ENCODE measurements at places on chromosomes 3 and 15.

DNA sequence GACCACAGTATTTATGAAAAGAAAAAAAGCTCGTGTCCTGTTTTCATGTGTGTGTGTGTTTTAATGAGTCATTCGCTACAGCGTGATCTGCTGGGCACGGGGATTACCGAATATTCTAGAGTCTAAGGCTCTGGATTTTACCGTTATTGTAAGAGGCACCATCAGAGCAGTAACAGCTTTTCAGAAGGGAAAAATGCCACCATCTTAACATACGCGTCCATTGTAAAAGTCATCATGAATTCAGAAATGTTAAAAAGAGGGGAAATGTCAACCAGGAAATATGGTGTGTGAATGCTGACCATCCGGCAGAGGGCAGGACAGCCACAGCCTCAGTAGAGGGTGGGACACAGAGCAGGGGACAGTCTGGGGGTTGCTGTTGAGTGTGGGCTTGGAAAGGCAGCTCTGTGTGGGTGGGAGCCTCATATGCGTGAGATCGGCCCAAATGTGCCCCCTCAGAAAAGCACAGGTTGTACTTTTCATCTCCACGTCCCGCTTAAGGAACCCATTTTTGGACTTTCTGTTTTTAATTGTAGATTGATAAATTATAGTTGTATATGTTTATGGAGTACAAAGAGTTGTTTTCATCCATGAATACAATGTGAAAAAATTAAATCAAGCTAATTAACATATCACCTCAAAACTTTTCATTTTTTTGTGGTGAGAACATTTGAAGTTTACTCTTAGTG lies 69.6 kb downstream of the ASB7 start:
- DNase-seq = peak; percentile 50

- no peak for DNase-seq
Observed at GRCh38 chr3:45701172-45701867, 12.1 kb downstream of the SACM1L start.

DNA sequence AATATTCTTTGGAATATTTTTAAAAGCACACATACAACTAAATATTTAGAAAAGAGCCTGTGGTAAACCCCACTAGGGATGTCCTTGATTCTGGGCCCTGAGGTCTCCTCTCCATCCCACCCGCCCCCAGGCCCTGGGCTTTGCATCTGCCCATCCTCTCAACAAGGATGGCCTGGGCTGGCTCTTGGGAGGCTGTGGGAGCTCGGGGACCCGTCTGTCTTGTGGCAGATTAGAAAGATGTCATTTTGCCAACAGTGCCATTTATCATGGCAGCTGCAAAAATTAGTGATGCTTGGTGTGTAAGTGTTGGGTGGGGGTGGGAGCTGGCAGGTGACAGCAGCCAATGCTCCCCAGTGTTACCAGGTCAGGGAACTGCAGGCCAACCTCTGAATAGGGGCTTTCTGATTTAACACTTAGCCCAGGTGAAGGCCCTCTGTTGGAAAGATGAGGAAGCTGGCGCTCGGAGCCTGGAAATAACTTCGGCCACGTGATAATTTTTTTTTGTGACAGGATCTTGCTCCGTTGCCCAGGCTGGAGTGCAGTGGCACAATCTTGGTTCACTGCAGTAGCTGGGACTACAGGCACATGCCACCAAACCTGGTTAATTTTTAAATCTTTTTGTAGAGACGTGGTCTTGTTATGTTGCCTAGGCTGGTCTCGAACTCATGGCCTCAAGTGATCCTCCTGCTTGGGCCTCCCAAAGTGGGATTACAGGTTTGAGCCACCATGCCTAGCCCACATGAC lies 16.9 kb upstream of the CSPG4 start:
- no peak for DNase-seq

DNA sequence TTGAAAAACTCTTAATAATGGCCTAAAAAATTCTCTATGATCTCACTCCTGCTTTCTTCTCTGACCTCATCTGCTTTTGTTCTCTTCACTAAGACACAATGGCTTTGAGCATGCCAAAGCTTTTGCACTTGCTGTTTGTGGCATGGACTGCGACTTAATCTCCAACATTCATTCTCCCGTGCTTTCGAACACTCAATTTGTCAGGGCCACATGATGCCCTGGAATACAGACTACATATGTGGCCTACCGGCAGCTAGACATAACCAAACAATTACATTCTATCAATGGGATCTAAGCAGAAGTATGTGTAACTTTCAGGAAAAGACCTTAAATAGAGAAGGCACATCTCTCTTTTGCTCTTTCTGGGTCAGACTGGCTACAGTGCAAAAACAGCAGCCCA lies 506.5 kb downstream of the MAGI1 start:
- no peak for DNase-seq

- DNase-seq = no peak
Observed at GRCh38 chr15:64013179-64014062, 32.9 kb downstream of the DAPK2 start.

DNA sequence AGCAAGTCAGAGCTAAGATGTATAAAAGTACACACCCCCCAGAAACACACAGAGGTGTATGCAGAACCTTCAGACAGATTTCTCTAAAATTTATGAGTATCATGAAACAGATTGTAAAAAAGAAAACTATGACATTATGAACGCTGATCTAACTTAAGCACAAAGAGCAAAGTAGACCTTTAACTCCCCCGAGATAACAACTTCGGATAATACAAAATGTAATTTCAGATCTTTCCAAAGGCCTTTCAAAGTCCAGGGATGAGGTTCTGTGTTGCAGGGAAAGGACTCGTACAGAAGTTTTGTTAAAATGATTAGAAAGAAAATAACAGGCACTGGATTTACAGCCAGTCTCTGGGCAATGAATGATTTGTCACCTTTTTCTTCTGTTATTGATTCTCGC lies 92.8 kb upstream of the FGF12 start:
- DNase-seq = no peak

DNA sequence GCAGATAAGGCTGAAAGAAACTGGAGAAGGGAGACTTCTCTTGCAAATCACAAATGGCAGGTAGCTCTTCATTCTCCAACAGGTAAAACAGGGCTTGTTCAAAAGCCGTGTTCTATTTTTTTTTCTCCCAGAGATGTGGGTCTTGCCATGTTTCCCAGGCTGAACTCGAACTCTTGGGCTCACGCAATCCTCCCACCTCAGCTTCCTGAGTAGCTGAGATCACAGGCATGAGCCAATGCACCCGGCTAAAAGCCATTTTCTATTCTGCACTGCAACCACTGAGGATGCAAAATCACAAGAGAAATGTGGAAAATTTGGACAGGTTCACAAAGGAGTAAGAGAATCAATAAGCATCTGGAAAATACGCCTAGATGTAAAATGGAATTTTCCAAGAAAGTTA lies 19.5 kb downstream of the EIF4E3 start:
- no peak for DNase-seq

DNA sequence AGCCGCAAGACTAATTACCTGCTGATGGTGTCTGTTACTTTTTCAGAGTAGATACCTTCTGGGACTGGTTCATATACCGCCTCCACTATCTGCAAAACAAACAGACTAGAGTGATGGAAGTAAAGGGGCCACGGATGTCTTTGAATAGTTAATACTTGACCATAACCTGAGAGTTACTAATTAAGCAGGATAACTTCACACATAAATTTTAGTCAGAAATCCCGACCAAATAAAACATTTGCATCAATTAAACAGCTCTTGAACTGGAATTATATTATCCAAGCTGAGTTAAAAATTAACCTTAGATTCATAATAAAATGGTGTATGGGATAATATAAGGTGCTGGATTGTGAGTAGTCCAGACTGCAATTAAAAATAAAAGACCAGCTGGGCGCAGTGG lies 167.7 kb downstream of the NEK10 start:
- no peak for DNase-seq

GRCh38 chr3:98049271-98049670 lies 14.2 kb upstream of the GABRR3 start:
- DNase-seq = no peak

- DNase-seq = no peak
Observed at GRCh38 chr3:187368251-187369088, at the start of gene RTP4. Gene RTP4 (plus strand): TSS chr3:187368385. CDS start chr3:187368442, 57 bp downstream.

- DNase-seq = peak; percentile 30
Observed at GRCh38 chr3:113018536-113019181, 27.9 kb downstream of the GTPBP8 start.

DNA sequence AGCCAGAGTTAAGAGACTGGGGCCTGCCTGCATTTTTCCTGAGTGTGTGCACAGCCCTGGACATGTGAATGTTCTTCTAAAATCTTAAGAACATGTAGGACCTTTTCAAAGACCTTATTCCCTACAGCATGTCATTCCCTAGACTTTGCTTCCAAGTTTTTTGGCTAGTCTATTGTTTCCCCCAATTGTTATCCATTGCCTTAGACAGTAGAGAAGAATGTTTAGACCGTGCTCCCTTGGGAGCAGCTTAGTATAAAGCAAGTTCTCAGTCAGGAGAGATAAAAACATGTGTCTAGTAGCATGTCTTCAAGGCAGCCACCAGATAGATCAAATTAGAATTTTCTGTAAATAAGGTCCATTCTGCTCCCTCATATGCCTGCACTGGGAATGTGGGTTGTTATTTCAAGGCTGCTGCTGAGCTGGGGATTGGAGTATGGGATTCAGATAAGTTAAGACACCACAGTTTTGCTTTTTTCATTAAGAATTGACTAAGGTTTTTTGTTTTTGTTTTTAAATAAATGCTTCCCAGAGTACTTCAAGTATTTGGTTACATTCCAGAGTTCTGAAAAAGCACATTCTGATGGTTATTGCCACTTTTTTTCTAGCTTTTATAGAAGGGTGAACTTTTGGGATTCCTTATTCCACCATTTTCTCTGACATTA lies 246.7 kb downstream of the RORA start:
- peak; percentile 79 for DNase-seq

DNA sequence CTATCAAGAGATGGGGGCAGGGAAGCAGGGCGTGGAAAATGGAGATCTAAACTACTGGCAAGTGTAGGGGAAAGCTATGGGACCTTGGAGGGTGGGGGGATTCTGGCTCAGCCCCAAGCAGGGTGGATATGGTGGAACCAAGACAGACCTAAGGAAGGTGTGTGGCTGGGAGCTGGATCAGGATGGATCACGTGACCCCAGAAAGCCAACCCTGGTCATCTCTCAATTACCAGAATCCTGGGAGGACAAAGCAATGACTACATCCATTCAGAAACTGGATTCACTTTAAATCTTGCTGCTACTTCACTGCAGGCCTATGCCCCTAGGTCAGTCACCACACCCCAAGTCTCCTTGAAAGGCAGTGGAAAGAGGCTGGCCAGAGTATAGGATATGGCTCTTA lies 68.4 kb downstream of the WHAMM start:
- DNase-seq = no peak

DNA sequence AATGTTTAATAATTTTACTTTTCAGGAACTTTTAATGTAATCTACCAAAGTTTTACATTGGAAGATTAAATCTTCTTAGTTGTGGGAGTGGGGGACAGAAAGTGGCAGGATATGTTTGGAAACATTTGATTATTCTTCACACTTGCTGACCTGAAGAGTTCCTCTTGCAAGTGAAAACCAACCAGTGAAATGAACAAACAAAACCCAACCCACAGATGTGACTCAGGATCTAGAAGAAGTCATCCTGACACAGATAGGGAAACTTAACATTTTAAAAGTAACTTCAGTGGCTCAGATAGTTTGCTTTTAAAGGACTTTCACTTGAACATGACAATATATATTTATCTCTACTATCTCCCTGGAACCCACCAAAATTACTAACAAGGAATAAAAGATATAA lies 55.4 kb downstream of the ASTE1 start:
- DNase-seq = peak; percentile 17

GRCh38 chr15:58222679-58223078 lies 84.5 kb downstream of the AQP9 start:
- peak; percentile 25 for DNase-seq

GRCh38 chr15:35062738-35063099 lies 22.4 kb downstream of the NANOGP8 start:
- peak; percentile 40 for DNase-seq

DNA sequence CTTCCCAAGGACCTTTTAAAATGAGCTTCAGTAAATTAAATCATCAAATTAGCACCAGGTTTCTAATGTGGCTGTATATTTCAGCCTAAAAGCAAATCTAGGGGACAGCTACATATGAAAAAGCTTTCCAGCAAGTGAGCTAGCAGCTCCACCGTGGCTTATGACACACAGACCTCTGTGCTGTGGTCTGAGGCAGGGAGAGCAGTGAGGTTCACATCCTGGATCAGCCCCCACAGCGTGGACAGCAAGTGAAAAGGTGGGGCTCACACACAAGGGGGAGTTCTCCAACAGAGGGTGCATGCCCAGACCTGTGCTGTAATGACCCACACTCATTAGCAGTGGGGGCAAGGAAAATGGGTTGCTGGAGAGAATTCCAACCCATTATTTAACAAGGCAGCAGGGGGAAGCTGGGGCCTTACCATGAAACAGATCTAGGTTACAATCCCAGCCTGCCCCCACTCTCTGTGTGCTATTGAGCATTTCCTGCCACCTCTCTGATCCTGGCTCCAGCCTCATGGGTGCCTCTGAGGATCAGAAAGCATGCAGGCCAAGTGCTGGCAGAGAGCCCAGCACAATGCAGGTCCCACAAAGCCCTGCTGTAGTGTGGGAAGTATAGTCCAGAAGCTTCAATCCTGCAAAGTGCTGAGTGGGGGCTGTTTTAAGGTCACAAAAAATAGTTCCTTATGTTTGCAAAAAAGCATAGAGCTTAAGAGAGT lies 48.2 kb downstream of the RASGRF1 start:
- no peak for DNase-seq

- no peak for DNase-seq
Observed at GRCh38 chr3:18888819-18889218, 259.5 kb upstream of the KCNH8 start.

- no peak for DNase-seq
Observed at GRCh38 chr3:22691407-22691806, 511.7 kb upstream of the UBE2E2 start.

DNA sequence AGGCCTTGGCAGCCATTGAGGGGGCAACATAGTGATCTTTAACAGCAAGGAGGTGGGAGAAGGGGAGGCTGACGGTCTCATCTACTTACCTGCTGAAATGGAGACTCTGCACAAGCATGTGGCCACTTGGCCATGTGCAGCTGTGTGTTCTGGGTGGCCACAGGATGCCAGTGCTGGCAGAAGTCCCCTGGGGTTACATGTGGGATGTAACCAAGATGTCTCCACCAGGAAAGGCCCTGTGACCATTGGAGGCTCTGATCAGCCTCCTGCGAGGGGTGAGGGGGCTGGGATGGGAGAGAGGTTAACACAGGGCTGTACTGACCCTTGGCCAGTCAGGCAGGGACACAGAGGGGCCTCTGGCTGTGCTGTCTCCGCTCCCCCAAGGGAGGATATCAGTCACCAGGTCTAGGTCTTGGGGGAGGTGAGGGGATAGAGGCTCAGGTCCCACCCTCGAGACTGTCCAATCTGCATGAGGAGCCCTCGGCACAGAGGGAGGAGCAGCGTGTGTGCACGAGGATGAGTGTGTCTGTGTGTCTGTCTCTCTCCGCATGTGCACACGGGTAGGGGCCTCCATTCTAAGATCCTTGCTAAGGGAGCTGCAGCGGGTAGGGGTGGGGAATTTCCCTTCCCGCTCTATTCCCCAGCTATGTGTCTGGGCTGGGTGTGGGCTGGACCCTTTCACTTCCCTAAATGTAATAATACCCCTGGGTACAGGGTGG lies 19.5 kb downstream of the PRKCD start:
- DNase-seq = no peak

GRCh38 chr15:78010067-78010466 lies 67.4 kb downstream of the TBC1D2B start:
- no peak for DNase-seq

Data from fibroblast of skin of back (primary cell).